ENCODE measurements at places on chromosomes 4 and X. TPM values are rescaled to one million over a fixed set of nuclear protein-coding genes. Genes with fewer than 3 reads are reported as not detected.
A peak's percentile ranks its signal among the peaks of the same experiment; 100 is the strongest.

- no peak for DNase-seq
Observed at GRCh38 chr4:73036123-73036522, 33.4 kb downstream of the COX18 start.

DNA sequence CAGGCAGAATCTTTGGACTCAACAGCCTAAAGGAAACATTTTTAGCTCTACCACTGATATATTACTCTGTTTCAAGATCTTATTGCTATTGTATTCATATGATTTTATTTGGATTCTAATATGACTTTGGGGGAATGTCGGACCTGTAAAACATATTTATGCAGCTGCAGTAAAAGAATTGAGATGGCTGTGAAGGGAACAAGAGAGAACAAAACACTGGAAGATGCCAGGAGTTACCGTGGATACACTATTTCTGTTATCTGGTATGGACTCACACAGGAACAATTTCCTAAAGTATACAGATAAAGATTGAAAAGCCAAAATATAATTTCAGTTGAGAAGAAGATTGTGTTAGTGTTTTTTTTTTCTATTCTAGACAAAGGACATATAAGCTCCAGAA, 113.0 kb upstream of the DCLK2 start:
- DNase-seq: no peak

The IGFBP7 gene
- total RNA-seq: 739 TPM

The MAGEC3 gene
- not detected for total RNA-seq

The CT83 gene
- total RNA-seq: not detected

GRCh38 chr4:136277741-136278140, 1254.6 kb downstream of the PCDH18 start:
- DNase-seq: no peak

- DNase-seq: peak; percentile 67
Observed at GRCh38 chr4:7429601-7430078, 5.1 kb downstream of the PSAPL1 start.

The ARHGAP10 gene
- total RNA-seq: 41.8 TPM

GRCh38 chr4:127737295-127737694, 7.1 kb downstream of the SLC25A31 start:
- DNase-seq: no peak

The FMR1NB gene
- total RNA-seq: not detected

DNA sequence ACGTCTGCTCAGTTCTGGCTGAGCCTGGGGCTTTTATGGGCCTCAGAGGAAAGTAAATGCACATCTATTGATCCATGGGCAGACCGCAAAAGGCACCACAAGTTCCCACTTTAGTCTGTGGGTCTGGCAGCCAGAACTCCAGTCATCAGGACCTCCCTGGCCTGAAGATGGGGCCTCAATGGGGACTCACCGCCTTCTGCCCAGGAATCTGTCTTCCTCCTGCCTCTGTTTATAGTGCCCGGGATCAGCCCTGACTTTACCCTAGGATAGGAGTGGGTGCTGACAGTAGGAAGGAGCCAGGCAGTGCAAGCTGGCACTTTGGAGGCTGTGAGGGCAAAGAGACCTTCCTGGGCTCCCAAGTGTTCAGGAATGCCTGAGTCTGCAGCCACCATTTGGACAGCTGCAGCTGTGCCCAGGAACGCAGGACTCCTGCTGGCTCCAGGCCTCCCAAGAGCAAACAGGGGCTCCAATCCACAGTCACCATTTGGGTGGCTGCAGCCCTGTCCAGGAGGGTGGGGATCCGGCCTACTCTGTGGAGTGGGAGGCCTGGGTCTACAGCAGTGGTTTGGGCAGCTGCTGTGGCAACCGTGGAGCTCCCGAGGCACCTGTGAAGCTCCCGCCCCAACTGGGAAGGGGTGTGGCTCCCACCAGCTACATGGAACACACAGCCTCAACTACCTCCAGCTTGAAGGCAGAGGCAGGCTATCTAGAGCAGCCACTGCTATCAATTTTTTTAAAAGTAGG, 1440.9 kb upstream of the ADGRL3 start:
- peak; percentile 60 for DNase-seq

GRCh38 chrX:119240356-119240755, 4.3 kb downstream of the PGRMC1 start:
- no peak for DNase-seq

DNA sequence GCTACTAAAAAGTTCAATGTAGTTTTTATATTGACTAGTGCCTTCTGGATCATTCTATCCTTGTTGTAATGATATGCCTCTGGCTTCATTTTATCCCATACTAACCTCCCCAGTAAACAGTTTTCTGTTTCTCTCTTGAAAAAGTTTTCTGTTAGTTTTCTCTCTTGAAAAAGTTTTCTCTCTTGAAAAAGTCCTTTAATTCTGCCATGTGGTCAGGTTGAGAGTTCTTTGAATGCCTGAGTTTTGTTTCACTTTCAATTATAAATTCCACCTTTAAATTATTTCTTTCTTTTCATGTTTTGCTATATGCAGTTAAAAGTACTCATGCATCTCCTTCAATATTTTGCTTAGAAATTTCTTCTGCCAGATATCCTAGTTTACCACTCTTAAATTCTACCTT, 1139.6 kb downstream of the STPG2 start:
- DNase-seq: no peak

DNA sequence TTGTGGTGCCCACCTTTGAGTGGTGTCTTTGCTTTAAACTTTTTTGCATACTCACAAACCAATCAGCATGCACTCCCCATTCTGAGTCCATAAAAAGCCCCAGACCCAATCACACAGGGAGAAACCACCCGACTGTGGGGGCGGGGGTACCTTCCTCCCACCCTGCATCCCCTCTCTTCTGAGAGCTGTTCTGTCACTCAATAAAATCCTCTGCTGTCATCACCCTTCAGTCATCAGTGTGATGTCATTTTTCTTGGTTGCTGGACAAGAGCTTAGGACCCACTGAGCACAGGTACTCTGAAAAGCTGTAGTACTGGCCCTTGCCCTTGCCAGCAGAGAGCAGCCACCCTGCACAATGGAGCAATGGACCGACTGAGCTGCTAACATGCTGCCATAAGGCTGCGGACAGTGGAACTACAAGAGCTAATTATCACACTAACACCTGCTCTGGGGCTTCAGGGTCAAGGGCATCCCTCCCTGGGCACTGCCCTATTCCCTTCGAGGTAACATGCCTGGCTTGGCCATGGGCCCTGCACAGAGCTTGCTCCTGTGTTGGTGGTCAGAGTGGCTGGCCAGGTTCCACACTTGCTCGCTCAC, 62.9 kb upstream of the PGRMC2 start:
- DNase-seq: no peak

- DNase-seq: no peak
Observed at GRCh38 chrX:134146493-134146892, 90.5 kb upstream of the CCDC160 start.

The TGIF2LX gene
- not detected for total RNA-seq

GRCh38 chr4:11698846-11699590, 270.3 kb upstream of the HS3ST1 start:
- DNase-seq: no peak

The CPE gene
- 43.5 TPM for total RNA-seq

The POU4F2 gene
- not detected for total RNA-seq

DNA sequence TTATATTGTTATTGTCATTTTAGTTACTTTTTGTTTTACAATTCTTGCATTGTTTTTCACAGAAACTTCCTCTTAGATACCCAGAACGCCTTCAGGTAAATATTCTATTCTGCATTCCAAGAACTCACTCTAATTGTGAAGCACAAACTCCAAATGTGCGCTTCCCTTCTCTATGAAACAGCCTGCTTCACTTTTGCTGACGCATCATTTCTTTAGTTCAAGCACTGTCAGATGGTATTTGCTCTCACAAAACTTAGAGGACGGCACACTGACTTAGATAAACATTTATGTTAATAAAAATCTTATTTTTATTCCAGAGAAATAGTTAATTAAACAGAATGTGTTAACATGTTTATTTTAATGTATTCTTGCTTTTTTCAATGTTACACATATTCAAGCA, 3.3 kb downstream of the CSN1S1 start:
- no peak for DNase-seq

DNA sequence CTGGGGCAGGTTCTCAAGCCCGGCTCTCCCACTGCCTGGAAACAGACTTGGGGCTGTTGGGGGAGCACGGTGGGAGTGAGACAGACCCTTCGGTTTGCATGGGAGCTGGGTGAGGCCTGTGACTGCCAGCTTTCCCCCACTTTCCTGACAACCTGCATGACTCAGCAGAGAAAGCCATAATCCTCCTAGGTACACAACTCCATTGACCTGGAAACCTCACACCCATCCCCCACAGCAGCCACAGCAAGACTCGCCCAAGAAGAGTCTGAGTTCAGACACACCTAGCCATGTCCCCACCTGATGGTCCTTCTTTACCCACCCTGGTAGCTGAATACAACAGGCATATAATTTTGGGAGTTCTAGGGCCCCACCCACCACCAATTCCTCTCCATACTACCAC, 57.6 kb upstream of the UBQLN2 start:
- DNase-seq: no peak

DNA sequence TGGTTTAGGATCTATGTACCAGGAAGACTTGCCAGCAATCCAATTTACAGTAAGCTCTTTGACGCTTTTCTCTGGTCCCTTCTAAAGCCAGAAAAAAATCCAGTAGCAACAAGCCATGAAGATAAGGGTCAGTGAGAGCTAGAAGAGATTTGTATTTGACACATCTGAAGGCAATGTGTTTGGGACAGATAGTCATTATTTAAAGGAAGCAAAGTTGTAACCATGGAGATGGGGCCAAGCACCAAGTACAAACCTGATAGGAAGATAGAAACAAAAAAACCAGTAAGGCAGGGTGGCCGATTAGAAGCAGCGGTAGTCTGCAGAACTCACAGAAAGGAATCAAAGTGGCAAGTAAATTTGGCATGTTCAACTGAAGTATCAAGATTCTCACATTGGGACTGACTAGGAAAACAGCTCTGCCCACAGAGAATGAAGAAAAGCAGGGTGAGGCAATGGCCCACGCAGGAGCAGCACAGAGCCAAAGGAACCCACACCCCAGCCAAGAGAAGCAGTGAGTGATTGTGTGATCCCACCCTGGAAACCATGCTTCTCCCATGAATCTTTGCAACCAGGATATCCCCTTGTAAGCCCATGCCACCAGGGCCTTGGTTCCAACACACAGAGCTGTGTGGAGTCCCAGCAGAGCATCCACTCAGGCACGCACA, 12.9 kb upstream of the C4orf54 start:
- no peak for DNase-seq

DNA sequence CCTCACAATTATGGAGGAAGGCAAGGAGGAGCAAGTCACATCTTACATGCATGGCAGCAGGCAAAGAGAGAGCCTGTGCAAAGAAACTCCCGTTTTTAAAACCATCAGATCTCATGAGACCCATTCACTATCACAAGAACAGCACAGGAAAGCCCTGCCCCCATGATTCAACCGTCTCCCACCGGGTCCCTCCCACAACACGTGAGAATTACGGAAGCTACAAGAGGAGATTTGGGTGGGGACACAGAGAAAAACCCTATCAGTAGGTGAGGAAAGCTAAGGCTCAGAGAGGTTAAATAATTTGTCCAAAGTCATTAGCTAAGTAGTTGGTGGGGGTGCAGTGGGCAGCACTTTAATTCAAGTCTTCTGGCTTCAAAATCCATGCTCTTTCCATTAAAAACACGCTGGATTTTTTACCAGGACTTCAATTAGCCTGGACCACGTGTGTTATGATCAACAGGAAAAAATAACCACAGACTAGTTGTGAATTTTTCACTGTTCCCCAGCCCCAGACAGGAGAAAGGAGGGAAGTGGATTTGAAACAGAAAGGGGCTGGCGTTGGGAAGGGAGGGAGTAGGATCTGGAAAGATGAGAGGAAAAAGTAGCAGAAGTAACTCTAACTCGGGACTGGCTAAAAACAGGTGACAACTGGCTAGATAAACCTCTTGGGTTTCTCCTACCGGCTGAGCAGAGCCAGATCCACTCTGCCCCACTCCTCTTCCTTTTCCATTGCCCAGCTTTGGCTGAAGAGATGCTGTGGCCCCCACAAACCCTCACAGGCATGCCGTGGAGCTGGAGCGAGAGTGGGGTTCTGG, 986 bp downstream of the MTMR8 start:
- no peak for DNase-seq

- DNase-seq: no peak
Observed at GRCh38 chrX:72713130-72713529, 976 bp downstream of the PHKA1 start.

DNA sequence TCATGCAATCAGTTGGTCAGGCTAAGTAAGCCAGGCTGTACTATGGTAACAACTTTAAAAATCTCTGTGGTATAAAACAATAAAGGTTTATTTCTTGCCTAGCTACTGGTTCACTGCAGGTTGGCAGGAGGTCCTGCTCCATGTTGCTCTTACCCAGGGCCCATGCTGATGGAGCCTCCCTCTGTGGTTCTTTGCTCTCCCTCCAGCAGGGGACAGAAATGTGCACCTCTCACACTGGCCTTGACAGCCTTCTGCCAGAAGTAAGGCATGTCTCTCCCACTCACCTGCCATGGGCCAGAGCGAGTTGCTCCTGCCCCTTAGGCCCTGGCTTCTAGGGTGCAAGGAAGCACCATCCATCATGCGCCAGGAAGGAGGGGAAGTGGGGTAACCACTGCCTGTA, 31.1 kb downstream of the CLDN22 start:
- no peak for DNase-seq

DNA sequence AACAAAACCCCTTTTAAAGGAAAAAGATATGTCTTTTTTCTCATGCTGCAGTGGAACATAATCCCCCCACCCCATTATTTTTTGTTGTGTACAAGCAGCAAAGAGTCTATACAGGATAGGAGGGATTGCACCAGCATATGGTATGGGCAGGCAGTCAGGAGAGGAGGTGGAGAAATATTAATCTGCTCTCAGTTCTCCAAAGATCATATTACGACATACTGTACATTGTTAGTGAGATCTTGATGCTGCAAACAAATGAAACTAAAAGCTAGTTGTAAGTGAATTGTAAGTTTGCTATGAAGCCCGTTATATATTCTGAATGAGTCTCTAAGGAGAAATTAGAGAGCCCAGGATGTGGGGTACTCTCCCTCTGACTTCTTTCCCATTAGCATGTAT, 75.3 kb downstream of the RAPGEF2 start:
- DNase-seq: no peak

DNA sequence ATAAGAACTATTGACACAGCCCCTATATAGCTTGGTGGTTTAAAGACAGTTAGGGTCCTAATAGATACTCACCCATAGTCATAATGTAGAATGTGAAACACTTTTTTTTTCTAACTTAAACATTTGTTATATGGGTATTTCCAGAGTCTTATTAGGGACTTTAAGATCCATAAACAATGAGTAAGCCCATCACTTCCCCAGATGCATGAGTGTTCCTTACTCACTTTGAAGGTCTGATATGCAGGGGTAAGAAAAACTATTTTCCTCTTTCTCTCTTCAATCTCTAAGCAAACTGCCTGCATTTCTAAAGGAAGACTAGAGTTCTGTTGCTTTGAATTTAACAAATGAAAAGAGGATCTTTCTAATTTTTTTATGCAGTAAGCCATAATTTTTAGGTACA, 443.6 kb upstream of the PITX2 start:
- no peak for DNase-seq

Measured in cardiac septum (tissue), 1 donor.